ENCODE measurements at places on chromosomes 12 and 14. TPM values are rescaled to one million over a fixed set of nuclear protein-coding genes. Genes with fewer than 3 reads are reported as not detected.

Gene ASCL1
- total RNA-seq = not detected

Gene LDHB
- 278 TPM for total RNA-seq

DNA sequence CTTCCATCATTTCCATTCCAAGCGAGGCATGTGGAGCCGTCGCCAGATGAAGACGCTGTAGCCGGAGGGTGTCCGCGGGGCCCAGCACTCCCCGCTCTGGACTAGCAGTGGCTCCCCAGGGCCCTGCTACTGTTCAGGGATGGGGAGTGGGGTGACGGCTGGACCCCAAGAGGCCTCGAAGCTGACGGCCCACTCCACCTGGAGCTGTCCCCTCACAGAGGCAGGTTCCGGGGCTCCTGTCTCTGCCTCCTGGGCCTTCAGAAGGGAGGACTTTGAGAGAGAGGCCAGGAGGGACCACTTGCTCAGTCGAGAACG, 101.6 kb downstream of the B4GALNT3 start:
- DNase-seq = no peak

Gene RHEBL1
- total RNA-seq = 1.5 TPM

GRCh38 chr14:93185349-93185720, 218 bp downstream of the LYSET start:
- DNase-seq = no peak

DNA sequence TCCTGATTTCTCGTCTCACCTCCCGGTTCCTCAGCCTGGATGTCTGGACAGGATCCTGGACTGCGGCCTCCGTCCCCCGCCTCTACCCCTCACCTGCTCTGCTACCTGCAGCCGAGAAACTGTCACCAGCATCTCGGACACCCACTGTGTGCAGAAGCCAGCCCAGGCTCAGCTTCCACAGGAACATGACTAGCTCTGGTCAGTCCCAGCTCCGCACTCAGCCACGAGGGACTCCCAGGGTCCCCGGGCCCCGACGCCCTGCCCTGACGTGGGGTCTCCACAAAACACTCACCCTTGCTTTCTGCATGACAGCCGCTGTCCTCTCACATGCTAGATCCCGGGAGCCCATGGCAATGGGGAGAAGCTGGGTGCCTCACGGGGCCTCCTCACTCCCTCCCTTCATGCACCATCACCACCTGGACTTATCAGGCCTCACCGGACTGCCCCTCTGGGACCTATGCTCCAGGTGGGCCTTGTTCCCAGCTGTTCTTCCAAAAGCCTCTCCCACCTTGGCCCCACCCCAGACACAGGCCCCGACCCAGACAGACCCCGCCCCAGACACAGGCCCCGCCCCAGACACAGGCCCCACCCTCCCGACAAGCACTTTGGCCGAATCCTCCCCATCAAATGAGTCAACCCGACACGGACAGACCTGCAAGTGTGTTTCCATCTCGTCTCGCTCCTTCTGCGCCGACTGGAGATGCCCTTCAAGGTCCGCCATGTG, 26.9 kb upstream of the ANKLE2 start:
- DNase-seq = no peak

GRCh38 chr12:89825591-89826449, 117.2 kb upstream of the ATP2B1 start:
- peak; percentile 81 for DNase-seq

GRCh38 chr12:90991952-90992465, 12.8 kb downstream of the EPYC start:
- DNase-seq = no peak

DNA sequence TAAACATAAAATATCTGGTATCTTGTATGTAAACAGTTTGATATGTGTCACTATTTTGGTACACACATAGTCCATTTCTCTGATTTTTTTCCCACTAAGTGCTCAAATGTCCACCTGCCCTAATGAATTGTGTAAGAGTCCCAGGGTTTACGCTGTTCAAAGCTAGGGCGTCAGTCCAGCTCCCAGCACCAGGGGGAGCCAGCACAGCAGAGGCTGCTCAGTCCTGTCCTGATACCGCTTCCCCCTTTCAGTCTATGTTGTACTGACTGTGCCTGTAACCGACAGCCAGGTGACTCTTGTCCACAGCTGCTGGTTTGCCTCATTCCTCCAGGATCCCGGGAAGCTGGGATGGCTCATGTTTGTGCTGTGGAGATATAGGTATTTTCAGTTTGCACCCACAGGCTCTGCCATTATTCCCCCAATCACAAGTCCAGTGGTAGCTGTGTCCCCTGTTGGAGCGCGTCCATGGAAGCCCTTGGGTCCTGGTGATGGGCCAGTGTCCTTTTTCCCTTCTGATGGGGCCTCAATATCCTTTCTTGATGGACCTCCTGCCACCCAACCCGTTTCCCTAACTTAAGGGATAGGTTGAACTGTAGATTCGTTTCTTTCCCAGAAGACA, 242.0 kb downstream of the NEDD1 start:
- peak; percentile 74 for DNase-seq

DNA sequence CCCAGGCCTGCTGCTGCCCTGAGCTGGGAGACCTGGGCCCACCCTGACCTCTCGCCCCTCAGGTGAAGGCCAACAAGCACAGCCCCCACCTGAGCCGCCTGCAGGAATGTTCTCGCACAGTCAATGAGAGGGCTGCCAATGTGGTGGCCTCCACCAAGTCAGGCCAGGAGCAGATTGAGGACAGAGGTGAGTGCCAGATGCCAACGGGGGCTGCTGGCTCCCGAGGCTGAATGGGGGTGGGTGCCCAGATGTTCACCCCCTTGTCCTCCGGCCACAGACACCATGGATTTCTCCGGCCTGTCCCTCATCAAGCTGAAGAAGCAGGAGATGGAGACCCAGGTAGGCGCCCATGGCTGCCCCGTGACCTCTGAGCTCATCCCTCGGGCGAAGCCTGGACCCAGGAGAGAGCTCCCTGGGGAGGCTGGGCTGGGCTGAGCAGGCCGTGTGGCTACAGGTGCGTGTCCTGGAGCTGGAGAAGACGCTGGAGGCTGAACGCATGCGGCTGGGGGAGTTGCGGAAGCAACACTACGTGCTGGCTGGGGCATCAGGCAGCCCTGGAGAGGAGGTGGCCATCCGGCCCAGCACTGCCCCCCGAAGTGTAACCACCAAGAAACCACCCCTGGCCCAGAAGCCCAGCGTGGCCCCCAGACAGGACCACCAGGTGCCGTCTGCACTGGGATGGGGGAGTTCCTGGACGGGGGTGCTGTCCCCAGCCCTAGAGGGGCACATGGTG, 25.8 kb downstream of the HIP1R start:
- no peak for DNase-seq

- DNase-seq = no peak
Measured at GRCh38 chr12:54197431-54197909, 8.7 kb upstream of the SMUG1 start.

- no peak for DNase-seq
Measured at GRCh38 chr12:128549601-128550218, 274.0 kb downstream of the SLC15A4 start.

Gene CTSG
- not detected for total RNA-seq

Gene FOXG1
- total RNA-seq = not detected

DNA sequence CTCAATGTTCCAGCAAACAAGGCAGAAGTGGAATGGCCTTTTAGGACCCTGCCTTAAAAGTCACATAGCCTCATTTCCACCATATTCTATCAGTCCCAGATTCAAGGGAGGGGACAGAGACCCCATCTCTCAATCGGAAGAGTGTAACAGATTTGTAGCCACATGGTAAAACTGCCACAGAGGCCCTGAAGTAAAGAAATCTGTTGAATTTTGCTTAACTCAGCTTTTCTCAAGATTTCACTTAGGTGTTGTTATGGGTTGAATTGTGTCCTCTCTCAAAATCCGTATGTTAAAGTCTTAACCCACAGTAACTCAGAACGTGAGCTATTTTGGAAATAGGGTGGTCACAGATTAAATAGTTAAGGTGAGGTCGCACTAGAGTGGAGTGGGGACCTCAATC, 22.7 kb upstream of the CCDC60 start:
- no peak for DNase-seq

Gene POTEG
- total RNA-seq = not detected

Gene TPH2
- total RNA-seq = not detected

GRCh38 chr14:34055157-34055950, 104.5 kb upstream of the EGLN3 start:
- peak; percentile 36 for DNase-seq

DNA sequence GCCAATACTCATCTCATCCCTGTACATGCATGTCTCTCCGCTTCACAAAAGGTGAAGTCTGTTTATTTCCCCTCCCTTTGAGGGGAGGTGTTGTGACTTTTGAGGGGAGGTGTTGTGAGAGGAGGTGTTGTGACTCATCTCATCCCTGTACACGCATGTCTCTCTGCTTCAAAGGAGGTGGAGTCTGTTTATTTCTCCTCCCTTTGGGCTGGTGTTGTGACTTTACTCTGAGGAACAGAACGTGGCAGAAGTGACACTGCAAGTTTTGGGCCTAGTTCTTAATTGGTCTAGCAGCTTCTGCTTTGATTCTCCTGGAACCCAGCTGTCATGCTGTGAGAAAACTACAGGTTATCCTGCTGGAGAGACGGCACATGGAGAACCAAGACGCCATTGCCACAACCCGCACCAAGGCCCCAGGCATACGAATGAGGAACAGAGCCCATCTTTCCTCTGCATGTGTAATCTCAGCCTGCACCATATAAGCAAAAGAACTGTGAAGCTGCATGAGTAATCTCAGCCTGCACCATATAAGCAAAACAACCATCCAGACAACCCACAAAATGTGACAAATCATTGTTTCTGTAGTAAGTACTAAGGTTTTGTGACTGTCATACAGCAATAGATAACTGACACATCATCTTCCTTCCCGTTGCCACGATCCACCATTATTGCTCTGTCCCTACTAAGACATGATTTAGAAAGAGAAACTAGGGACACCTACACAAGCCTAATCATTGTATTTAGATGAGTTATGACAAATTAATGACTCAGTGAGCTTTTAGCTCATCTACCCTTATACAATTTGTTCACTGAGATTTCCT, 30.0 kb downstream of the GALNT4 start:
- DNase-seq = no peak

DNA sequence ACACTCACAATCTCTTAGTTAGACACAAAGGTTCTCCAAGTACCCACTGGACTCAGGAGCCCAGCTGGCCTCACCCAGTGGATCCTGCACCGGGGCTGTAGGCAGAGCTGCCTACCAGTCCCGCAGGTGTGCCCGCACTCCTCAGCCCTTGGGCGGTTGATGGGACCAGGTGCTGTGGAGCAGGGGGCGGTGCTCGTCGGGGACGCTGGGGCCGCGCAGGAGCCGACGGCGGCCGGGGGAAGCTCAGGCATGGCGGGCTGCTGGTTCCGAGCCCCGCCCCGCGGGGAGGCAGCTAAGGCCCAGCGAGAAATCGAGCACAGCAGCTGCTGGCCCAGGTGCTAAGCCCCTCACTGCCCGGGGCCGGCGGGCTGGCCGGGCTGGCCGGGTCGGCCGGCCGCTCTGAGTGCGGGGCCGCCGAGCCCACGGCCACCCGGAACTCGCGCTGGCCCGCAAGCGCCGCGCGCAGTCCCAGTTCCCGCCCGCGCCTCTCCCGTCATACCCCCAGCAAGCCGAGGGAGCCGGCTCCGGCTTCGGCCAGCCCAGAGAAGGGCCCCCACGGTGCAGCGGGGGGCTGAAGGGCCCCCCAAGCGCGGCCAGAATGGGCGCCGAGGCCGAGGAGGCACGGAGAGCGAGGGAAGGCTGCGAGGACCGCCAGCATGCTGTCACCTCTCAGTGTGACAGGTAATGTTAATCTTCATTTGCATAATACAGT, 506.8 kb downstream of the LRFN5 start:
- no peak for DNase-seq

Gene GRIP1
- not detected for total RNA-seq

GRCh38 chr12:25107920-25108319, 87.0 kb downstream of the DNAI7 start:
- DNase-seq = no peak
